ENCODE measurements at places on chromosomes 5 and 9.
A peak's percentile ranks its signal among the peaks of the same experiment; 100 is the strongest.

GRCh38 chr9:85743275-85744128 lies 1.7 kb upstream of the AGTPBP1 start:
- no peak for DNase-seq

DNA sequence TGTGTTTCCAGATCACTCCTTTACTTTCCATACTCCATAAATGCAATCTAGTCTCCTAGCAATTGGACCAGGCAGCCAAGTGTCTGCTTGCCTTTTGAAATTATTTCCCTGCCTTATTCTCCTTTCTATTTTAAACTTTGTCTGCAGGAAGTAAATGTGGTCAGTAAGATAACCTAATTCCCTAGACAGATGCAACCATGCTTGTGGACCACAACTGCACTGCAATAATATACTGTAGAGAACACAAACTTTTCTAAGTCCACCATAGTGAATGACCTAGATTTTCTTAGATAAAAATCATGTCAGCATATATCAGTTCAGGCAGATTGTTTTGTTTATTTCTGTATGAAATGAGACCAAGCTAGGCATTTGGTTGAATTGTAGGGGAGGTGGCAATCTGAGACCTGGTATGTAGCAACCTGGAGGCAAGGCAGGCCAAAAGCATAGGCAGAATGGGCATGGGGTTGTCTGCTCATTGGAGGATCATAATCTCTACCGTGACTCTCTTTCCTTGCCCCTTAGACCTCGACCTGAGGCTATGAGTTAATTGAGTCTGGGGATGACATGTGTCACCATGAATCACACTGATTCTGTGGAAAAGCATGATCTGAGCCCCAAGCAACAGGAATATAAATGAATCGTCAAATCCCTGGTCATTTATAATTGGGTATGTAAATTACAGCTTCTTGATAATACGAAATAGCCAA lies 20.7 kb downstream of the ACTL7B start:
- DNase-seq: no peak

DNA sequence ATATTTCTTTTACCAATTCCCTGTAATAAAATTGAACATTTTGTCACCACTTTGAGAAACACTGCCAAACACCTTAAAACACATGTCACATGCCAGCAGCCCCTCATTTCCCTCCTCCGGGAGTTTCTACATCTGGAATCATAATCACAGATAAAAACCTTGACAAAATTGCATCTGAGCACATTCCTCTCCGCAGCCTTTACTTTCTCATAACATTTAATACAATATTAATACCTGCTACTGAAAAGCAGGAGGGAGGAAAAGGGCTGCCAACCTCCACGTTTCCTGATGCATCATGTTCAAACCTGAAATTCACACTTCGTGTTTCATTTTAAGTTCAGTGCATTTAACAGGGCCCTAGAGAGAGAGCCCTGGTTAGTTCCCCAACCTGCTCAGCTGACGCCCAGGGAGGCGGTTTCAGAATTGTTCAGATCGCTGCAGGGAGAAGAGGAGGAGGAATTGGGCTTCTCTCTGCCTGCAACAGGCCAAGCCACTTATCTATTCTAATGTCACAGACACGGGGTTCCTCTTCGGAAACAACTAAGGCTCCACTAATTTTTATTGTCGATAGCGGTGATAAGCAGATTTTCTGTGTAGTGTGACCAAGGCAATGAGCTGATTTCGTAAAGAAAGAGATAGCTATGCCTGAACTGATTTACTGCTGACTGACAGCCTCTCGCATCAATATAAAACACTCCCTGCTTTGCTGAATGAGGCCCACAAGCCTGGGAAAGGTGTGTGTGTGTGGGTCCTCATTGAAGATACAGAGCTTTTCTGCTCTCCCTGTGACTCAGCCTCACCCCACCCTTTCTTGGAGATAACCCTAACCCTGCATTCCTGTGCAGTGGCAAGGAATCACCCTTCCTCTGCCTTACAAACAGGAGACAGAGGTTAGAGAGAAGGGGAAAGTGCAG lies 4.9 kb upstream of the LHX2 start:
- DNase-seq: no peak

DNA sequence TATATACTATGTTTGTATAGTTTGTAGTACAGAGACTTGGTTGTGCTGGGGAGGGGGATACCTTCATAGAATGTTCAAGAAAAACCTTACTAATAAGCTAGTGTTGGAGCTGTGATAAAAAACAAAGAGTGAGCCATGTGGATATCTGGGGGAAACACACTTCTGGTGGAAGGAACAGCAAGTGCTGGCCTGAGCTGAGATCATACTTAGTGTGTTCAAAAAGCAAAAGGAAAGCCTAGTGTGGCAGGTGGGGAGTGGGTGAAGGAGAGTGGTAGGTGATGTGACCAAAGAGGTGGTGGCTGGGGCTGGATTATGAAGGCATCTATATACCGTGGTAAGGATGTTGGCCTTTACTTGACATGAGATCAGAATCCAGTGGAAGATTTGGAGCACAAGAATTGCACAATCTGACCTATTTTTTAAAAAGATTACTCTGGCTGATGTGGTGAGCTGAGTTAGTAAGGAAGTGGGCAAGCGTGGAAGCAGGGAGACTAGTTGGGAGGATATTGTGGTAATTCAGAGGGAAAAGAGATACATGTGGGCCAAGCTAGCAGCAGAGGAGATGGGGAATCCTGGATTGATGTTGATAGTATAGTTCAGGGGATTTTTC lies 26.6 kb downstream of the PALM2AKAP2 start:
- no peak for DNase-seq

DNA sequence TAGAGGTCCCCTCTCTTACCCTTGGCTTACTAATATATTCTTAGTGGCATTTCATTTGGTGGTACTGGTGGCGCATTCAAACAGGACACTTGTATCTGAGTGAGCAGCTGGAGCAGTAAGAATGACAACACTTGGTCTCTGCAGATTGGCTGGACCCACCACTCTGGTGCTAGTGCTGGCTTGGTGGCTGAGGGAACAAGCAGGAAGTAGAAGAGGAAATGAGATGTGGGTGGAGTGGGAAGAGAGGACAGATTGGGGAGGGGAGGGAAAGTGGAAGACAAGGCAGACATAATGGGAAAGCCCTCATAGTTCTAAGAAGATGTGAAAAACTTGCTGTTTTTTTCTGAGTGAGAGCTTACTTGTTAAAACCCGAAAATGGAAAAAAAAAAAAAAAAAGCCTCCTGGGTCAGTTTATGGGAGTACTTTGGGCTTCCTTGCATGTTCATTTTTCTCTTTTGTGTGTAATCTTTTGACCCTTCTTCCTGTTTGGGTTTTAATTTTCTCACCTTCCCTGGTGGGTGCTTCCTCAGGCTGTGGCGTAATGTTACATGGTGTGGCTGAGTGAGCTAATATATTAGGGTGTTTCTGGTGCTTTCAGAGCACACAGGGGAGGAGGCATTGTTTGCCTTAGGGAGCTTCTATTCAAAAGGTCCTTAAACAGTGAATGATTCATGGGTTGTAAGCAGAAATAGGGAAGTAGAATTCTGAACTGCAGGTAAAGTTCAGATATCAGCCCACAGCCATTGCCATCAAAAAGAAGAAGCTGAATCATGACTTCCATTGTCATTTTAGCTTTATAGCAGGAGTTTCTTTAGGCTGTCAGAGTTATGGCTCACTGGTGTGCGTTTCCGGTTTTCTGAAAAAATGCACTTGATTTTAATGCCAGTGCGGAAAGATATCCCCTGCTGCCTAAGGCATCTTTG lies 52.3 kb downstream of the TLE4 start:
- no peak for DNase-seq

- DNase-seq: peak; percentile 66
These were observed 18.3 kb upstream of the MLLT3 start for GRCh38 chr9:20640331-20641187.

Measured in ureter (tissue), 1 donor.